ENCODE measurements at places on chromosomes 3 and 15. TPM values are rescaled to one million over a fixed set of nuclear protein-coding genes. Genes with fewer than 3 reads are reported as not detected.

Gene TRIM42
- not detected for total RNA-seq

DNA sequence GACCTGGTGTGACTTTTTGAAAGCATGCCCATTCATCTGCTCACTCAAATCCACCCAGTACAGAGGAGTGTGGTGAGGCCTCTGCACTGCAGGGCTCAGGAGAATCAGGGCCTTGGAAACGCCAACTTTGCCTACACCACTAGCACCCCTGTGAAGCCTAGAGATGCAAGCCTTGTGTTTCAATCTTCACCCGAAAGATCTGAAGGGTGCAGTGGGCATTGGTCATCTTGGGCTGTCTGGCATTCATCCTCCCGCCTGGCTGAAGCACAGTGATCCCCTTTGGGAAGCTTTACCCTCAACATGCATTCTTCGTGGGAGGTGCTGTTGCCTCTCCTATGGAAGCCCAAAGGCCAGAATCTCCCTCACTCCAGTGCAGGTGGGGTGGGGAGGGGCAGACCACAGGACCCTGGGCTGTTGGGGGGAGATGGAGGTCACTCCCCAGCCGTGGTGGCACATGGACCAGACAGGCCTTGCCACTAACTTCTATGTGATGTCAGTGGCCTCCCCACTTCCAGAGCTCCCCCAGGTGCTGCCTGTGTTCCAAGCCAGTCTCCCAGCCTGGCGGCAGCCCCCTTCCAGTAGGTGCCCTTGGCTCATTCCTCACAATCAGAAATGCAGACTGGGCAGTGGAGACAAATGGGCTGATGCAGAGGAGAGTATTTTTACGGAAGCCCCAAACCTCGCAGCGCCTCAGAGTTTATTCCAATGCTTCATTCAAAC is 92.5 kb downstream of the ADAMTS17 start:
- no peak for DNase-seq
- H3K27ac ChIP-seq, result no peak overlapping the region
- no peaks in the 10 kb centered on the region for H3K4me1 ChIP-seq
- H3K4me3 ChIP-seq, result no peak overlapping the region
- H3K27me3 ChIP-seq, result peaks cover 2% of the 10 kb centered on the region

GRCh38 chr3:157104928-157105652 is 54.9 kb downstream of the CCNL1 start:
- no peaks in the 10 kb centered on the region for H3K4me1 ChIP-seq
- H3K36me3 ChIP-seq, result no peaks in the 10 kb centered on the region
- H3K27me3 ChIP-seq, result no peaks in the 10 kb centered on the region
- no peak for DNase-seq
- no peak overlapping the region for H3K27ac ChIP-seq

- H3K4me1 ChIP-seq, result no peaks in the 10 kb centered on the region
- no peaks in the 10 kb centered on the region for H3K36me3 ChIP-seq
- peaks cover 3% of the 10 kb centered on the region for H3K27me3 ChIP-seq
- DNase-seq, result no peak
- no peak overlapping the region for H3K4me3 ChIP-seq
These were observed 108.7 kb downstream of the ST8SIA2 start for GRCh38 chr15:92502336-92502735.

DNA sequence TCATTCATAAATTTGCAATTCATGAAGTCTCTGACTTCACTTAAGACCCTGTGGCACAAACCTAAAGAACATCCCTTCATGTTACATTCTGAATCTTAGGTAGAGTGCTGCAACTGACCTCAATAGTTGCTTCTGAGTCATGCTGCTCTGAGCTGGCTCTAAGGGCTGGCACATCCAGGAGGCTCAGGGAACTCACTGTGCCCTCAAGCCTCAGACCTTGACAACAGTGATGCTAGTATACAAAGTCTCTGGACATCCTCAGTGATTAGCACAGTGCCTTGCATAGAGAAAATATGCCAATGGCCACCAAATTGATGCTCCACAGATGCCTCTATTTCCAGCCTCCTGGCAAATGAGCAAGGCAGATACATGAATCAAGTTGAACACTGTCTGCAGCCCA is 740.9 kb upstream of the LMCD1 start:
- no peaks in the 10 kb centered on the region for H3K4me1 ChIP-seq
- no peak overlapping the region for H3K27ac ChIP-seq
- H3K27me3 ChIP-seq, result no peaks in the 10 kb centered on the region
- H3K36me3 ChIP-seq, result no peaks in the 10 kb centered on the region

DNA sequence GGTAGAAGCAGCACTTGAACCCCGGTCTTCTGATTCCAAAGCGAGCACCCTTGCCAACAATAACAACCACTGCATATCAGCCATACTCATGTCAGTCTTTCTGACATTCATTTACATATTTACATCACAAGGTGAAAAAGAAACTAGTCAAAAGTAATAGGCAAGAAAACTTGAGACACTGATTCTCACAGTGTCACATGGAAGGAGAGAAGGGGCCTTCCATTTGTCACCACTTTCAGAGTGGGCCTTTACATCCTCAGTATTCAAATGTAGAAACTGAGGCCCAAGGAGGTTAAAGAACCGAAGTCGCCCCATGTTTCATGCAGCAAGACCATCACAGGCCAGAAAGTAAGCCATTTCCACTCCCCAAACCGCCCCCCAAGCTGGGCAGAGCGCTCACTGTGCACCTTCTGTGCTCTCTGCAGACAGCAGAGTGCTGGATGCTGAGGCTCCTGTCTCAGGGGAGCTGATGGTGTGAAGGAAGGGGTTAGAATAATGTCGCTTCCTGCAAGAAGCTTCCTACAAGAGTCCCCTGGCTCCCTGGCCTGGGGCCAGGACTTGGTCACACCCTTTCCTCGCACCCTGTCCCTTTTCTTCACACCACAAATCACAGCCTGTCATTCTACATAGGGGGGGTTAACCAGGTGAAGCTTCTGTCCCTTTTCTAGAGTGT is 260.1 kb downstream of the UACA start:
- H3K4me1 ChIP-seq, result peaks cover 42% of the 10 kb centered on the region
- no peak overlapping the region for H3K4me3 ChIP-seq
- DNase-seq, result no peak
- H3K27ac ChIP-seq, result no peak overlapping the region

DNA sequence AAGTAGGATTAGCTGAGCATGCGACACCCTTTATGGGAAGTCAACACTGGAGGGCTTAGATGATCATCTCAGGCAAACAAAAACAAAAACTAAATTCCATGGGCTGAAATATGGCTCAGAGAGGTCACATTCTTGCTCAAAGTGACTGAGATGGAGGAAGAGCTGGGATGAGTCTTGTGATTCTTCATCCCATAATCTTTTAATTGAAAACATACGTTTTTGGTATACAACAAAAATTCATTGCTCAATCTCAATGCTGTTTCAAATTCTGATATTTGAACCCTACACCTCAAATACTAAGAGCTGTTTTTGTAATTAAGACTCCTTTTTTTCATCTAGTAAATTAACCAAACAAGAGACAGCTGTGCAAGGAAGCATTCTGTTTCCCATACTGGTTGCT is 257.0 kb downstream of the NR1D2 start:
- no peak overlapping the region for H3K27ac ChIP-seq
- no peak overlapping the region for H3K4me3 ChIP-seq
- H3K27me3 ChIP-seq, result no peaks in the 10 kb centered on the region
- no peaks in the 10 kb centered on the region for H3K36me3 ChIP-seq

Gene NRG4
- total RNA-seq, result 0.18 TPM

- peaks cover 4% of the 10 kb centered on the region for H3K4me1 ChIP-seq
- no peaks in the 10 kb centered on the region for H3K36me3 ChIP-seq
- no peak overlapping the region for H3K4me3 ChIP-seq
- DNase-seq, result no peak
- no peaks in the 10 kb centered on the region for H3K27me3 ChIP-seq
These were observed 21.9 kb upstream of the KPNA1 start for GRCh38 chr3:122536632-122537001.

- DNase-seq, result peak; percentile 29
- H3K4me3 ChIP-seq, result no peak overlapping the region
- no peak overlapping the region for H3K27ac ChIP-seq
- no peaks in the 10 kb centered on the region for H3K27me3 ChIP-seq
- H3K36me3 ChIP-seq, result no peaks in the 10 kb centered on the region
These were observed 26.0 kb upstream of the THBS1 start for GRCh38 chr15:39554746-39555387.

- H3K27ac ChIP-seq, result no peak overlapping the region
- DNase-seq, result no peak
- no peak overlapping the region for H3K4me3 ChIP-seq
- H3K36me3 ChIP-seq, result no peaks in the 10 kb centered on the region
- H3K4me1 ChIP-seq, result no peaks in the 10 kb centered on the region
These were observed 461.4 kb upstream of the ONECUT1 start for GRCh38 chr15:53251523-53251922.

- no peaks in the 10 kb centered on the region for H3K36me3 ChIP-seq
- H3K27me3 ChIP-seq, result no peaks in the 10 kb centered on the region
- no peak for DNase-seq
These were observed 143.7 kb downstream of the NR2F2 start for GRCh38 chr15:96474231-96474664.

DNA sequence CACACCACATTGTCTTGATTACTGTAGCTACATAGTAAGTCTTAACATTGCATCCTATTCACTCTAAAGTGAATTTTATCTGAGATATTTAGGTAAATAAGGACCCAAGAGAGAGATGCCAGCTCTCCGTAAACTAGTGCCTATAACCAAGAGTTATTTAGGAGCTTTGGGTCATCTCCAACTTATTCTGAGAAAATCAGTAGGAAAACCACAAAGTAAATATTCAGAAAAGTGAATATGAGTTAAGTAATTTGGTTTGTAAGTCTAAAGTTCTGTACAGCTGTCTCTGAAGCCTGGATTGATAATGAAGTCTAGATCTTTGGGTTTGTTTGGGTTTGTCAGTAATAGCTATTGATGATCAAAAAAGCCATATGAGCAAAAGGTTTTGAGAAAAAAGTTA is 120.0 kb downstream of the FNDC3B start:
- peaks cover 47% of the 10 kb centered on the region for H3K4me1 ChIP-seq
- peak; percentile 63 for DNase-seq
- H3K27me3 ChIP-seq, result no peaks in the 10 kb centered on the region
- no peaks in the 10 kb centered on the region for H3K36me3 ChIP-seq
- peak overlapping the region; percentile 17 for H3K27ac ChIP-seq
- no peak overlapping the region for H3K4me3 ChIP-seq

GRCh38 chr3:45904931-45905330 is 18.6 kb downstream of the CCR9 start:
- no peak overlapping the region for H3K27ac ChIP-seq
- DNase-seq, result peak; percentile 15
- no peaks in the 10 kb centered on the region for H3K36me3 ChIP-seq
- H3K4me3 ChIP-seq, result no peak overlapping the region
- no peaks in the 10 kb centered on the region for H3K27me3 ChIP-seq

DNA sequence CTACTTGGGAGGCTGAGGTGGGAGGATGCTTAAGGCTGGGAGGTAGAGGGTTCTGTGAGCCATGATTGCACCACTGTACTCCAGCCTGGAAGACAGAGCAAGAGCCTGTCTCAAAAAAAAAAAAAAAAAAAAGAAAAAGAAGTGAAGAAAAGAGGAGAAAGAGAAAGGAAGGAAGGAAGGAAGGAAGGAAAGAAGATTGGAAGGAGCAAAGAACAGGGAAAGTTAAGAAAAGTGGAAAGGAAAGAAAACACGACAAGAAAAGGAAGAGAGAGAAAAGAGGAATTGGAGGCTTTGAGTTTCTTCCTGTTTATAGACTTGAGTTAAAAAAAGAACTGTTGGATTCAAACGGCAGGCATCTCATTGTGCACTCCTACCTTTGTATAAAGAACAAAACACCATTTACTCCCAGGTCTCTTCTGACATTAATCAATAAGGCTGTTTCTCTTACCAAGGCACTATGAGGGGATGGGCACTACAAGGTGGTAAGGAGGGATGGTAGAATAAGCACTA is 73.5 kb downstream of the EDEM1 start:
- H3K4me1 ChIP-seq, result peaks cover 3% of the 10 kb centered on the region
- H3K27ac ChIP-seq, result no peak overlapping the region
- no peak overlapping the region for H3K4me3 ChIP-seq
- H3K36me3 ChIP-seq, result no peaks in the 10 kb centered on the region
- H3K27me3 ChIP-seq, result no peaks in the 10 kb centered on the region

Gene CCR3
- total RNA-seq, result not detected

GRCh38 chr3:149356044-149356592 is 21.3 kb downstream of the TM4SF1 start:
- DNase-seq, result no peak
- H3K4me3 ChIP-seq, result no peak overlapping the region
- H3K27me3 ChIP-seq, result no peaks in the 10 kb centered on the region
- no peaks in the 10 kb centered on the region for H3K36me3 ChIP-seq

Gene TTLL13
- 0.14 TPM for total RNA-seq

DNA sequence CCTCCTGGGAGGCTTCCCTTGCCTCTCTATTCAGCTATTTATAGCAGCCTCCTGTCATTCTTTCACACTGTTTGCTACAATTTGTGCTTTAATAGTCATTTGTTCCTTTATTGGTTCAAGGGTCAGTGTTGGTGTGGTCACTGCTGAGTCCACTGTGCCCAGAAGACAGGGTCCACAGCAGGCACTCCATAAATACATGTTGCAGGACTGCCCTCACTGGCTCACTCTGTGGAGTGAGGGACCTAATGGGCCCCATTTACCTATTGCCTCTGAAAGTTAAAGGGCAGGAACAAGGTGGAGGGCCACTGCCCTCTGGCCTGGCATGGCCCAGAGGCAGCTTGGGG is 16.8 kb downstream of the MST1R start:
- no peak for DNase-seq
- no peaks in the 10 kb centered on the region for H3K27me3 ChIP-seq
- no peaks in the 10 kb centered on the region for H3K4me1 ChIP-seq
- H3K36me3 ChIP-seq, result no peaks in the 10 kb centered on the region
- no peak overlapping the region for H3K27ac ChIP-seq

GRCh38 chr15:63041974-63042876 is at the start of gene TPM1:
Gene TPM1, plus strand, starts transcription at chr15:63042747. Its CDS starts 83 bp downstream, at chr15:63042830.
- peak; percentile 91 for DNase-seq
- peak within 1 kb of the TSS; percentile 99 for H3K4me3 ChIP-seq
- H3K4me1 ChIP-seq, result peaks cover 33% of the 10 kb centered on the region
- H3K27ac ChIP-seq, result peak within 1 kb of the TSS; percentile 92
- no peaks in the 10 kb centered on the region for H3K27me3 ChIP-seq

DNA sequence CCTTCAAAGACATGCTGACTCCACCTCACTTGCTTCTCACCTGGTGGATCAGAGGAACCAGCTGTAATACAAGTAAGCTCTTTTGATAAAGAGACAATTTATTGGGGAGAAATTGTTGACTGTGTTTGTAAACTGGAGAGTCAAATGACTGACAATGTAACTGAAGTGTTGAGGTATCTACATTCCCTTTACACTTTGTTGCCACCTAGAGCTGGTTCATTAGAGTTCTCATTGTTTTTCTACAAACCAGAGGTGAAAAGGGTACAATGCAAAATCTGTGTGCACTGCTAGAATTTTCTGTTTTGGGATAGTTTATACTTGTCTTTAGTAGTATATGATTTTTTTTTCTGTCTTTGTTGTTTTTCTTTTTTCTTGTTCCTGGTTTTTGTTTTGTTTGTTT is 8.7 kb upstream of the LRRC58 start:
- no peaks in the 10 kb centered on the region for H3K4me1 ChIP-seq
- H3K27ac ChIP-seq, result no peak overlapping the region
- H3K36me3 ChIP-seq, result no peaks in the 10 kb centered on the region
- peaks cover 6% of the 10 kb centered on the region for H3K27me3 ChIP-seq
- DNase-seq, result no peak

All from astrocyte (in vitro differentiated cells and primary cell).